C1 segment of cervical spinal cord (tissue), 14 donors: ENCODE measurements at places on chromosomes 4 and X.

DNA sequence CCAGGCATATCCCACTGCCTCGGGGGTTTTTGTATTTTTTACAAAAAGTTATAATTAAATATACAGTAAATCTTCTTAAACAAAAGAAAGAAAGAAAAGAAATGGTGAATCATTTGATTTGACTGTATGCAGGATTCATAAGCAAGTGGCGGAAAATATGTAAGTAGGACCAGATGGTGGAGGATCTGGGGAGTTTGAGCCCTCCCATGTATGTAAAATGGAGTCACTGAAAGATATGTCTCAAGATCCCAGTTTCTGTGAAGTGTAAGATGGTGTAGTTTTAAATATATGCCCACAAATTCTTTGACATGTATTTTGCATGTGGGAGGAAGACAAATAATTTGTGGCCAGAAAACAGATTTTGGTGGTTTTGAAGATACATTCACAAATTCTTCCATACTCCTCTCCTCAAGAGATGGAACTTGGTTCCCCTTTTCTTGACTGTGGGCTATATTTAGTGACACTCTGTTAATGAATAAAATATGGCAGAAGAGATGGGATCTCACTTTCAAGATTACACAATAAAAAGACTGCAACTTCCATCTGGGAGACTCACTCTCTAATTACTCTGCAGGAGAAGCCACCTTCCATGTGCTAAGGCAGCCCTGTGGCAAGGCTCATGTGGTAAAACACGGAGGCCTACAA, 133.6 kb upstream of the S100G start:
- DNase-seq = no peak

GRCh38 chr4:151581570-151581969, 172.6 kb downstream of the FHIP1A start:
- DNase-seq = no peak

- no peak for DNase-seq
Observed at GRCh38 chr4:153265306-153266047, 61.2 kb downstream of the TRIM2 start.

DNA sequence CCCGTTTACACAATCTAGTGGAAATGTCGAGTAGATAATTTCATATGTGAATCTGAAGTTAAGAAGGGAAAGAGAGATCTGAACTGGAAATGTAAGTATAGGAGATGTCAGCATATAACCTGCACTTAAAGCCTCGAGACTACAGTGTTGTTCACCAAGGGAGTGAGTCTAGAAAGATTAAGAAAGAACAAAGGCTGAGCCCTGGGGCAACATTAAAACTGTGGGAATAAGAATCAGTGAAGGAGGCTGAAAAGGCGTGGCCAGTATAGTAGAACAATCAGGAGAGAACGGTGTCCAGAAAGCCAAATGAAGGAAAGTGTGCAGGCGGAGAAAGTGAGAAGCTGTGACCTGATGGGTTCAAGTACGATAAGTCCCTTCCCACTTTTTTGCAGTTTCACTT, 118.8 kb upstream of the TENM3 start:
- DNase-seq = no peak

- no peak for DNase-seq
Observed at GRCh38 chrX:154967603-154968002, 54.9 kb downstream of the F8 start.

DNA sequence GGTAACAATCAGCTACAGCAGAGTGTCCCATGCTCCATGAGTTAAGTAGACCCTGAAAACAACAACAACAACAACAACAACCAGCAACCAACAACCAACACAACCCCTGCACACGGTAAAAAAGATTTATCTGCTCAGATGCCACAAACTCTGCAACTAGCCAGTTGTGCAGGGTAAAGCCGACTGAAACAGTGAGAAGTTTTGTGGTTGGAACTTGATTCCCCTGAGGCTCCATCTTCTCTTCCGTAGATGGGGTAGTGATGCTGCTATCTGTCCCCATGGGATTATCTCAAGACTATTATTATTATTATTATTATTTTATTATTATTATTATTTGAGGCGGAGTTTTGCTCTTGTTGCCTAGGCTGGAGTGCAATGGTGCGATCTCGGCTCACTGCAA, 50.6 kb upstream of the RAPGEF2 start:
- DNase-seq = no peak

GRCh38 chrX:152575331-152575730, 62.4 kb upstream of the GABRQ start:
- no peak for DNase-seq

GRCh38 chrX:119565107-119565663, at the start of gene STEEP1:
TSS of gene STEEP1 (minus strand) at chrX:119565409. CDS start at chrX:119565355, 54 bp downstream.
- DNase-seq = peak; percentile 21
